ENCODE measurements at places on chromosomes 13 and 19. TPM values are rescaled to one million over a fixed set of nuclear protein-coding genes. Genes with fewer than 3 reads are reported as not detected.
A peak's percentile ranks its signal among the peaks of the same experiment; 100 is the strongest.

DNA sequence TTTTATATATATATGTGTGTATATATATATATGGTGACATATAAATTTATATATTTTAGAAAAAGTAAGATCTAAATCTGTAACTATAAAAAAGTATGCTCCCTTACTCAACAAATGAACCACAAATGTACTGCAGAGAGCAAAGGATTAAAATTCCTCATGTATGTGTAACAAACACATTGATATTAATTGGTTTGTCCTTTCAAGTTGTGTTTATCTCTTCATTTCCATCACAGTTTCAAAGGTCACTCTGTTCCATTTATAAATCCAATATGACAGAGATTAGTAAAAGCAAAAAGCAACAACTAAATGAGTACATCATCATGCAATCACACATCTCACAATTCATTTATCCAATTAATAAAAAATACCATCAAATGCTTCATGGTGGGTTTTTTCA is 247.9 kb downstream of the DACH1 start:
- no peaks in the 10 kb centered on the region for H3K36me3 ChIP-seq
- DNase-seq, result no peak
- no peaks in the 10 kb centered on the region for H3K27me3 ChIP-seq
- no peak overlapping the region for H3K4me3 ChIP-seq

ZNF726 gene
- 0.75 TPM for total RNA-seq

SULT2B1 gene
- total RNA-seq, result not detected

IRS2 gene
- total RNA-seq, result 15.8 TPM

- no peaks in the 10 kb centered on the region for H3K27me3 ChIP-seq
- H3K27ac ChIP-seq, result no peak overlapping the region
- DNase-seq, result no peak
- H3K4me1 ChIP-seq, result no peaks in the 10 kb centered on the region
- H3K4me3 ChIP-seq, result peak overlapping the region; percentile 11
Observed at GRCh38 chr13:35699825-35700510, 223.5 kb upstream of the MAB21L1 start.

DNA sequence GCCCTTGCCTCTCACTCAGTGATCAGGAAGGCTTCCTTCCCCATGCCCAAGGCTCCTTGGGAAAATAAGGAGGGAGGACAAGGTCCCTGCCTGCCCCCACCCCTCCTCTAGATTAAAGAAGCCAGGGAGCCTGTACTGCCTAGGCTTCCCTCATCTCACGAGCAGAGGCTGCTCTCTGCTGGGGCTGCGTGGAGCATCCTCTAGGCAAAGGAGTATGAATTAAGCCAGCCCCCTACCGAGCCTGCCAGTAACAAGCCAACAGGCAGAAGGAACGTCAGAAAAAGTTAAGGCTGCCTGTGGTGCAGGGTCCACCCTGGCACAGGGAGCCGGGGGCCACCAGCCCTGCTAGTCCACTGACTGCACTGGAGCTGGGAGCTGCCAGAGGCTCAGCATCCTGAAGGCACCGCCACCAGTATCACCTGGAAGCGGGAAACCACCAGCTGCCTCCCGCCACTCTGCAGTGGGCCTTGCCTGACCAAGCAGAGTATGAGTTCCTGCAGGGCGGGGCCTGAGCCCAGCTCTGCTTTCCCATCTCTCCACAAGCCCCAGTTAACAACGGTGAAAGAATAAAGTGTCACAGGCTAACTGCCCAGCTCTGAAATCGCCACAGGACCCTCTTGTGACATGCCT is 6.8 kb downstream of the NAPA start:
- H3K4me3 ChIP-seq, result no peak overlapping the region
- DNase-seq, result no peak
- H3K36me3 ChIP-seq, result no peaks in the 10 kb centered on the region
- no peaks in the 10 kb centered on the region for H3K27me3 ChIP-seq
- no peaks in the 10 kb centered on the region for H3K4me1 ChIP-seq
- no peak overlapping the region for H3K27ac ChIP-seq

DNA sequence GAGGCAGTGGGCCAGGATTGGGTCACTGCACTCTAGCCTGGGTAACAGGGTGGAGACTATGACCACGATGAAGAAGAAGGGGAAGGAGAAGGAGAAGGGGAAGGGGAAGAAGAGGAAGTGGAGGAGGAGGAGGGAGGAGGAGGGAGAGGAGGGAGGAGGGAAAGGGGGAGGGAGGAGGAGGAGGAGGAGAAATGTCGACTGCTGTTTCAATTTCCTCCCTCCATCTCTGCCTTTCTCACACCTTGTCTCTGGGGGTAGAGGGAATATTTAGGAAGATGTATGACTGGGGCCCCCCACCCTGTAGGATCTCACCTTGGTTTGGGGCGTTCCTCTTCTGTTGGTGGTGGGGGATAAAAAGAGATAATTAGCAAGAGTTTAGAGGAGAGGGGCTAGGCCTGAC is 3.8 kb downstream of the TNNT1 start:
- no peaks in the 10 kb centered on the region for H3K4me1 ChIP-seq
- no peaks in the 10 kb centered on the region for H3K36me3 ChIP-seq
- no peaks in the 10 kb centered on the region for H3K27me3 ChIP-seq
- no peak for DNase-seq
- H3K4me3 ChIP-seq, result no peak overlapping the region

CNN1 gene
- 406 TPM for total RNA-seq

GRCh38 chr13:28319528-28319927 is 175.4 kb downstream of the FLT1 start:
- no peaks in the 10 kb centered on the region for H3K27me3 ChIP-seq
- H3K4me3 ChIP-seq, result no peak overlapping the region
- DNase-seq, result no peak
- no peaks in the 10 kb centered on the region for H3K4me1 ChIP-seq
- H3K27ac ChIP-seq, result no peak overlapping the region

DNA sequence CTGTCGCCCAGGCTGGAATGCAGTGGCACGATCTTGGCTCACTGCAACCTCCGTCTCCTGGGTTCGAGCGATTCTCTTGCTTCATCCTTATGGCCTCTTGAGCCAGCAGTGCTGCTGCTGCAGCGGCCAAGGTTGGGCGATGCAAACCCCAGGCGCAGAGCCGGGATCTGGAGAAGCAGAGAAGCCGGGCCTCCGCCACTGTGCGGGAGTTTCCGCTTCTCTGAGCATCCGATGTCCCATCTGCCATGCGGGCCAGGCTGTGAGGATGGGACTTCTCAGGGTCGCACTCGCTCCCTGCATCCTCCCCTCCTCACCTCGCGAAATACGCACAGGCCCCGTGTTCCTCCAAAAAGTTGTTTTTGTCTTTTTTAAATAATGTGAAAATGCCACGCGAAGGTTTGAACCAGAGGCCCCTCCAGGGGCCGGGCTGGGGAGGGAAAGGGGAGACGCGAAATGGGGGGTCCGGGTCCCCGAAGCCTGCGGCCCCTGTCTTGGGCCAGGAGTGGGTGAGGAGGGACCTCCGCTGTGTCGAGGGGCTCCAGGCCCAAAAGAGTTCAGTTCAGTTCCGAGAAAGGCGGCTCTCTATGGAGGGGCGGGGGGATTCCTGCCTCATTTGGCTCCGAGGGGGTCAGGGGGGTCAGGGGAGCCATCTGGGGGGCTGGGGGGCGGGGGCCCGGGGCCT is 15.9 kb downstream of the CYTH2 start:
- no peak overlapping the region for H3K27ac ChIP-seq
- H3K27me3 ChIP-seq, result no peaks in the 10 kb centered on the region
- DNase-seq, result no peak
- no peak overlapping the region for H3K4me3 ChIP-seq

GRCh38 chr13:41419206-41419605 is 38.1 kb upstream of the RGCC start:
- H3K36me3 ChIP-seq, result no peaks in the 10 kb centered on the region
- no peaks in the 10 kb centered on the region for H3K4me1 ChIP-seq
- H3K27ac ChIP-seq, result no peak overlapping the region
- DNase-seq, result no peak
- no peak overlapping the region for H3K4me3 ChIP-seq
- no peaks in the 10 kb centered on the region for H3K27me3 ChIP-seq

ZNF534 gene
- 1.1 TPM for total RNA-seq

WDR87 gene
- total RNA-seq, result not detected

DNA sequence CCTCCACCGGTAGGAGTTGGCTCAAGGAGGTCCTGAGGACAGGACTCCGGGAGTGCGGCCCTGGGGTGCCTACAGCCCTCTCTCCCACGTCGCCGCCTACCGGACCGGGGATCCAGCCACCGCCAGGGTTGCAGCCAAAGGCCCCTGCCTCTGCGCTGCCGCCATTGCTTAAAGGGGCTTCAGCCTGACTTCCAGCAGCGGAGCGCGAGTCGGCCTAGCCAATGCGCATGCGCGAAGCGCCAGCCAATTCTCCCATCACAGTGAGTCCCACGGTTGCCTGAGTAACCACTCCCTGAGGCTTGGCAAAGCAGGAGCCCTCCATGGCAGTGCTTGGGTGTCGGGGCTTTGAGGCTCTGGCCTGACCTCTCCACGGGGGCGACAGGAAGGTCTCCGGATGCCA is 21.5 kb upstream of the ZNF420 start:
- H3K4me1 ChIP-seq, result no peaks in the 10 kb centered on the region
- H3K36me3 ChIP-seq, result no peaks in the 10 kb centered on the region
- H3K27ac ChIP-seq, result no peak overlapping the region
- H3K27me3 ChIP-seq, result no peaks in the 10 kb centered on the region
- no peak for DNase-seq

FBXO46 gene
- total RNA-seq, result 15.5 TPM

DNA sequence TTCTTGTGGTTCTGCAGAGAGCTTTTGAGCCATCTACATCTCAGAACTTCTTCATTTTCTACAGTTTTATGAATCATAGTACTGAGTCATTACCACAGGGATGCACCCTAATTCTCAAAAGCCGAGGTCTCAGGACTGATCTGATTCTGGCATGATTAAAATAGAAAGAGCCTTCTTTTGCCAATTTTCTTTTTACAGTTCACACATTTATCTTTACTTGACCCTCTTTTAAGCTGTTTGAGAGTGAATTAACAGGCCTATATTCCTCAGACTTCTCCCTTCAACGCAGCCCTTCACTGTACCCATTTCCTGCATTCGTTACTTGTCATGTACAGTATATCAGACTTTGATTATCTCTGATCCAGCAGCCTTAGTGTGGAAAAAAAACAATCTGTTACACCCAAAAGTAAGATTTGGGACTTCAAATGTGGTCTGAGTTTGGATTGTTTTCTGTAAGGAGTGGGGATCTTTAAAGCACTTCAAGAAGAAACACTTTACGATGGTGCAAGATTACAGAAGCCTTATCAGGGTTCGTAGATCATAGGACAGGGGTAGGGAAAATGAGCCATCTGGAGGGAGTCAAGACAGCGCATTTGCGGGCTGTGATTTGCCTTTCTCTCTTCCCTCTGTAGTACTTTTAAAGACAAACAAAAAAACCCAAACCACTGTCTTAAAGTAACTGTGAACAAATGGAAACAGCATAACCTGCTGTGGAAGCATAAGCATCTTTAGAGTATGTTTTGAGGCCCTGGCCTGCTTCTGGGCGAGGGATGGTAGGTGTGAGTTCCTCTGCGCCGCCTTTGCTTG is 15.3 kb upstream of the GPR183 start:
- H3K4me1 ChIP-seq, result peaks cover 3% of the 10 kb centered on the region
- H3K36me3 ChIP-seq, result no peaks in the 10 kb centered on the region
- no peak overlapping the region for H3K27ac ChIP-seq
- no peaks in the 10 kb centered on the region for H3K27me3 ChIP-seq
- DNase-seq, result no peak

OLFM2 gene
- 3.9 TPM for total RNA-seq

DNA sequence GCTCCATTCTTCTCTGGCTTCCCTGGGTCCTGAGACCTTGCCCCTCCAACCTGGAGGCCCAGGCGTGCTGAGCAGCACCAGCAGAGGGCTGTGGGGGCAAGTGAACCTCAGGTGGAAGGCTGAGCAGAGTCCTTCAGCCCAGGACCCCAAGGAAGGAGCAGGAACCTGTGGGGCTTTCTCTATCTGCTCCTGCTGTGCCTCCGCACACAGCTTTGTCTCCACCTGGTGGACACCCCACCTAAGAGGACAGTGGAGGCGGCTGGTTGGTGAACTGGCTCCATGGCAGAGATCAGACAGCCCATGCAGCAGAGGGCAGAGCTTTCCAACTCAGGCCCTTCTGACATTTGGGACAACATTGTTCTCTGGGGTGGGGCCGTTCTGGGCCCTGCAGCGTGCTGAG is 19.7 kb downstream of the ZFR2 start:
- no peaks in the 10 kb centered on the region for H3K4me1 ChIP-seq
- no peak overlapping the region for H3K4me3 ChIP-seq
- DNase-seq, result no peak

DNA sequence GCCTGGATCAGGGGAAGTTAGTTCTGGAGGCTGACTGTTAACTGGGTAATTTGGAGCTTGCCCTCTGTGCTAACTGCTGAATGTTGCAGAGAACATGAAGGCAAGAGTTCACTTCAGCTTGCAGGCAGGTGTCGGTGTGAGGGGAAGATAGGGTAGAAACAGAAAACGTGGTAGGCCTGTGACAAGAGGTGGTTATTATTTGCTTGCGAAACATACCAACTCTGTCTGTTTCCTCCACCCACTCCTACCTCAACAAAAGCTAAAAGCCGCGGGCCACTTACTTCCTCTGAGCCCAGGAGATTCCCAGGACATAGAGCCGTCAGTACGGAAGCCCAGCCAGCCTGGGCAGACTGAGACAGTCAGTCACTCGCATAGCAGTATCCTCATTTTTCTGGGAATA is 119.2 kb upstream of the ABCC4 start:
- no peaks in the 10 kb centered on the region for H3K36me3 ChIP-seq
- no peak overlapping the region for H3K4me3 ChIP-seq
- H3K27ac ChIP-seq, result no peak overlapping the region
- no peaks in the 10 kb centered on the region for H3K27me3 ChIP-seq

DNA sequence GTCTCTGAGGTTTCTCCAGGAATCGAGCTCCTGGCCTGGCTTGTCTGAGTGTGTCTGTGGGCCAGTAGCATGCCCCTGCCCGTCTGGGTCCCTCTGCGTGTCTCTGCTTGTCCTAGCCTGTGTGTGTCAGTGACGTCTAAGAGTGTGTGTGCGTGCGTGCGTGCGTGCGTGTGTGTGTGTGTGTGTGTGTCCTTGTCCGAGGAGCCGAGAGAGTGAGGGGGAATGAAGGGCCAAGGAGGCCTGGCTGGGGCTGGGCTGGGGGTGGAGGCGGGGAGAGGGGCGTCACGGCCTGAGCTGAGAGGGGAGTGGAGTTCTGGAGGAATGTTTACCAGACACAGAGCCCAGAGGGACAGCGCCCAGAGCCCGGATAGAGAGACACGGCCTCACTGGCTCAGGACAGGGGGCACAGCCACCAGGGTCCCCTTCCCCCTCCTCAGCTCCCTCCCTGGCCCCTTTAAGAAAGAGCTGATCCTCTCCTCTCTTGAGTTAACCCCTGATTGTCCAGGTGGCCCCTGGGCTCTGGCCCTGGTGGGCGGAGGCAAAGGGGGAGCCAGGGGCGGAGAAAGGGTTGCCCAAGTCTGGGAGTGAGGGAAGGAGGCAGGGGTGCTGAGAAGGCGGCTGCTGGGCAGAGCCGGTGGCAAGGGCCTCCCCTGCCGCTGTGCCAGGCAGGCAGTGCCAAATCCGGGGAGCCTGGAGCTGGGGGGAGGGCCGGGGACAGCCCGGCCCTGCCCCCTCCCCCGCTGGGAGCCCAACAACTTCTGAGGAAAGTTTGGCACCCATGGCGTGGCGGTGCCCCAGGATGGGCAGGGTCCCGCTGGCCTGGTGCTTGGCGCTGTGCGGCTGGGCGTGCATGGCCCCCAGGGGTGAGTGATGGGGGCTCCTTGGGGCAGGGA is at the start of gene AXL:
TSS of gene AXL (plus strand) at position 609 of the 893 bp plus-strand sequence. CDS start at position 779, 170 bp downstream.
- peak; percentile 90 for DNase-seq
- H3K4me1 ChIP-seq, result no peaks in the 10 kb centered on the region
- peak within 1 kb of the TSS; percentile 91 for H3K4me3 ChIP-seq
